ENCODE measurements at places on chromosomes 11 and 22. TPM values are rescaled to one million over a fixed set of nuclear protein-coding genes. Genes with fewer than 3 reads are reported as not detected.

DSCAML1 gene
- polyA plus RNA-seq = 1.7 TPM

OR51B4 gene
- not detected for polyA plus RNA-seq

BID gene
- polyA plus RNA-seq = 10.2 TPM

NDUFS8 gene
- polyA plus RNA-seq = 116 TPM

SPDYC gene
- polyA plus RNA-seq = 0.14 TPM

AIFM3 gene
- 4.5 TPM for polyA plus RNA-seq

OR4C15 gene
- not detected for polyA plus RNA-seq

MIOX gene
- 1.5 TPM for polyA plus RNA-seq

SESN3 gene
- polyA plus RNA-seq = 3.4 TPM

PLAAT3 gene
- 30.6 TPM for polyA plus RNA-seq

TESMIN gene
- 1.9 TPM for polyA plus RNA-seq

CALCB gene
- polyA plus RNA-seq = 0.89 TPM

CASP5 gene
- polyA plus RNA-seq = not detected

POLD3 gene
- 8.6 TPM for polyA plus RNA-seq

EHBP1L1 gene
- 25.0 TPM for polyA plus RNA-seq

MYOD1 gene
- polyA plus RNA-seq = not detected

RASSF10 gene
- 0.11 TPM for polyA plus RNA-seq

BIRC3 gene
- 8.9 TPM for polyA plus RNA-seq

CRYBA4 gene
- not detected for polyA plus RNA-seq

KRTAP5-9 gene
- 1.0 TPM for polyA plus RNA-seq

OR10D3 gene
- not detected for polyA plus RNA-seq

PHOX2A gene
- not detected for polyA plus RNA-seq

MYH9 gene
- 80.9 TPM for polyA plus RNA-seq

NLRP6 gene
- 0.05 TPM for polyA plus RNA-seq

MS4A14 gene
- polyA plus RNA-seq = 0.19 TPM

FOXR1 gene
- not detected for polyA plus RNA-seq

TRIM49B gene
- polyA plus RNA-seq = not detected

USP28 gene
- 3.2 TPM for polyA plus RNA-seq

SOX6 gene
- 5.1 TPM for polyA plus RNA-seq

TBC1D10A gene
- polyA plus RNA-seq = 19.4 TPM

ACTN3 gene
- not detected for polyA plus RNA-seq

CHADL gene
- polyA plus RNA-seq = 4.5 TPM

SCN2B gene
- 0.04 TPM for polyA plus RNA-seq

ACR gene
- polyA plus RNA-seq = 0.92 TPM

LUZP2 gene
- 0.04 TPM for polyA plus RNA-seq

NAALAD2 gene
- 1.6 TPM for polyA plus RNA-seq

SLC17A6 gene
- 4.0 TPM for polyA plus RNA-seq
